ENCODE measurements at places on chromosomes 3 and 15.

DNA sequence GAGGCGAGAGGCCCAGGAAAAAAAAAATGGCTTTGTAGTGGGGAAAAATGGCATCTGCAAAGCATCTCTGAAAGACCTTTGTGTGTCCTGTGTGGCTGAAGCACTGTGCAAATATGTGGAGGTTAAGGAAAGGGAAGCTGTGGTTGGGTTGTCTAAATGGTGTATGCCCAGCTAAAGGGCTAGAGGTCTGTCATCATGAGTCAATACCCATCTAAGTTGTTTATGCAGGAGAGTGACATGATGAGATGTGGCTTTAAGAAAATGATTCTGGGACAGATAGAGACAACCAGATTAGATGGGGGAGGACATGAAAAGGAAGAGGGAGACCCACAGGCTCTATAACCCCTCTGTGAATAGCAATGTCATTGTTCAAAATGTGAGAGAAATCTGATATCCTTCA lies 280.7 kb downstream of the MFSD1 start:
- DNase-seq, result no peak

DNA sequence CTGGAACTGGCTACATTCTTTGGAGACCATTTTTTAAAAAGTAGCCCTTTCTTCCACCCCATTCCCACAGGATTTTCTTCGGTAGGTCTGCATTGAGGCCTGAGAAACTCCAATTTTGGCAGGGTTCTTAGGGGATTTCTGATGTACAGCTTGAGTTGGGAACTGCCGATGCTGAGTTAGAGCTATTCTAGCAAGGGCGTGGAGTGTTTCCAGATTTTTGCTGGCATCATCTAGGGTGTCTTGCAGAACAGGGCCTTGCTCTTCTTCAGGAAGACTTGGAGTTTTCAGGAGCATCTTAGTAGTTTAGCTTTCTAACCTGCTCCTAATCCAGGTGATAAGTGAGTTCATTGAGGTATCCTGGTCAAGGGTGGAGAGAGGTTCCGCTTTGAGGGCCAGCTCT lies 41.0 kb downstream of the SV2B start:
- no peak for DNase-seq

GRCh38 chr3:105676621-105677300 lies 192.1 kb downstream of the CBLB start:
- DNase-seq, result no peak

- no peak for DNase-seq
Observed at GRCh38 chr3:13188181-13188779, 115.1 kb upstream of the IQSEC1 start.

DNA sequence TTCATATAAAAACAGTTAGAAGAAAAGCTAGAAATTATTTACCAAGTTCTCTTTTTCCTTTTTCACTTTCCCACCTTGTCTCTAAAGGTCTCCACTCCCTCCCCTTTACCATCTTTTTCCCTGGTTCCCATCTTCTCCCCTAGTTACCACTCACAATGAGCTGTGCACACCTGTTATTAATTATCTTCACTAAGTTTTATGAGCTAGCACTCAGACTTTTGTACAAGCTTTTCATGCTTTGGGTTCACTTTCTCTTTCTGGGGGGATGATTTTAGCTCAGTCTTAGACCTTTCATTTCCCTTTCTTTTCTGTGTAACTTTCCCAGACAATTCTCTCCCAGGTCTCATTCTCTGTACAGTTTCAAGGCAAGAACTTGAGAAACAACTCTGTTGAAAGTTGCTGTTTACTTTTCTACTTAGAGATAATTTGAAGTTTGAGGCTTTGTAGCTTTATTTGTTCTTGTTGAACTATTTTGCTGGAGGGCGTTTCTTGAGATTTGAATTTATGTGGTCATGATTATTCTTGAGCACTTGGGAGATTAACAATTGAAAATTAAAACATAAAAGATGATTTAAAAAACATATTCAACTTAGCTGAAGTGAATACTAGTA lies 24.0 kb upstream of the AADAC start:
- DNase-seq, result no peak
